ENCODE measurements at places on chromosomes 7 and 10.
A peak's percentile ranks its signal among the peaks of the same experiment; 100 is the strongest.

- DNase-seq = no peak
Observed at GRCh38 chr10:97277551-97277950, 14.9 kb downstream of the ARHGAP19 start.

GRCh38 chr7:135283959-135284638, 50.5 kb downstream of the STRA8 start:
- no peak for DNase-seq

DNA sequence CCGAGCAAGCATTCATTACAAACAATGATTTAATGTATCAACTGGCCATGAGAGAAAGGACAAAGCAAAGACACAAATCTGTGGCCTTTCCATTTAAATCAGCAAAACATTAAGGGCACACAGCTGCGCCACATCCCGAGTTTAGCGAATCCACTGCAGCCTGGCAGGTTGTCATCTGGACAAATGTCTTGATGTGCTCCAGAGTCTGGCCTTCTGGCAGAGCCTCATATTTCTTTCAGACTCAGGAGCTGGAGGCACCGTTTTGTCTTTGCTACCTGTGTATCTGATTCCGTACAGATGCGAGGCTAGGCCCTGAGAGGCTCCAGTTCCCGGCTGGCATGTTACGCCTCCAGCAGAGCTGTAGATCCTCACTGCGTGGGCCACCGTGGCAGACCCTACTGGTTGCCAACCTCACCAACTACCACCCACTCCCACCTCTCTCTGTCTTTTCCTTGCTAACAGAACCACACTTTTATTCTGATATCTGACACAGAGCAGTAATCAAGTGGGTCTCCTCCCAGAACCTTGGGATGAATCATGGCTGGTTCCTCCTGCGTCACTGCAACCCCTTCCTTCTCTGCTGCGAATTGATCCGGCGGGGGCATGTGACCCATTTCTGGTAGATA, 40.9 kb upstream of the EFCAB10 start:
- DNase-seq = no peak

DNA sequence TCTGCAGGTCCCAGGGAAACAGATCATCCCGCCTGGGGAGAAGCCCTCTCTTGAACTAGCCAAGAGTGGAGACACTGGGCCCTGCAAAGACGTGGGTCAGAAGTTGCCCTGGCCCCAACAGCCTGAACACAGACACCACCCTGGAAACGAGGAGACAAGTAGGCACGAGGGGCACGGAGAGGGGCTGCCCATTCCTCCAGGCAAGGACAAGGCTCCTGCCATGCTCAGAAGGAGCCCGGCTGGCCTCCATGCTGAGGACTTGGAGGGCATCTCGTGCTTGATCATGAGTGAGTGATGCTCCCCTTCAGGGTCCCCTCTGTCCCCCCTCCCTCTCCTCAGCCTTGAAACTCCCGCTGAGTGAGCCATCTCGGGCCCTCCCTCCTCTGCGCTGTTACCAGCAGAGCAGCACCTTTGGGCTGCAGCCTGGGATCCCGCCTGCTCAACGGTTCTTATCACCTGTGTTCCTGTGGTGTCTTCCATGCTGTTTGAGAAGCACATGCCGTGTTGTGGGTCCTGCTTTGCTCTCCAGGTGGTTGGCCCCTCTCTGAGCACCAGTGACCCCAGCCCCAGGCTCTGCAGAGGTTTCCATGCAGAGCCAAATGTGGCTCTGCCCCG, 544.3 kb downstream of the TCERG1L start:
- DNase-seq = no peak

DNA sequence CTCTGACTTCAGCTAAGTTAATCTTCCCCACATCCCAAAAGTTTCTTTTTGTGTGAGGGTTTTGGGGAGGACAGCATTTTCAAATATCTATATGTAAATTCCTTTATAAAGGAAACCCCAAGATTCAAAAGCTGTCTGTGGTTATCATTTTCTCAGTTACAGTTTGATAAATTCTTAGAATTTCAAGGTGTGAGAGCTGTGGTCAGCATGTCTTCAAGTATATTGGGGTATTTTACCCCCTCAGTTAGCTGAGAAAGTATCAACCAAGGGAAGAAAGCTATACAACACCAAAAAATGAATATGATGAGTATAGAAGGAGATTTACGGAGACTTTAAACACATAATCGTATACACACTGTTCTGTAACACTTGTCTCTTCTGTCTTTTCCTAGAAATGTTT, 109.2 kb downstream of the SND1 start:
- no peak for DNase-seq

- no peak for DNase-seq
Observed at GRCh38 chr10:73647211-73647874, 6.1 kb upstream of the MYOZ1 start.

DNA sequence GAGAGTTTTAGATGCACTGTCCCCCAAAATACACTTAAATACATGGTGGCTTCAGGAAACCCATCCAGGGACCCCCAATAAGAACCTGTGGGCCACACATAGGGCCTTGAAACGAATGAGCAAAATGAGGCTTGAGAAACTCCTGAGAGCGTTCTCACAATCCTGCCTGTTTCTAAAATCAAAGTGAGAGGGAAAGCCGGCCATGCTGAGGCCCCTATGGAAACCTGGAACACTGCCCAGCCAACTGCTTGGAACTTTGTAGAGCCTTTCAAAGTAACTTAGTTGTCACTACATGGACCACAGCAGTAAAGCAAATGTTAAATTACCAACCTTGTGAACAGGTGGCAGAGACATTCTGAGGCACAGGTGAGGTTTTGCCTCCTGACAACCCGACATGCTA, 13.4 kb downstream of the SGMS1 start:
- no peak for DNase-seq

GRCh38 chr7:2972835-2973161, 70.9 kb downstream of the CARD11 start:
- no peak for DNase-seq

GRCh38 chr7:124429923-124430322, 335.7 kb downstream of the GPR37 start:
- no peak for DNase-seq

DNA sequence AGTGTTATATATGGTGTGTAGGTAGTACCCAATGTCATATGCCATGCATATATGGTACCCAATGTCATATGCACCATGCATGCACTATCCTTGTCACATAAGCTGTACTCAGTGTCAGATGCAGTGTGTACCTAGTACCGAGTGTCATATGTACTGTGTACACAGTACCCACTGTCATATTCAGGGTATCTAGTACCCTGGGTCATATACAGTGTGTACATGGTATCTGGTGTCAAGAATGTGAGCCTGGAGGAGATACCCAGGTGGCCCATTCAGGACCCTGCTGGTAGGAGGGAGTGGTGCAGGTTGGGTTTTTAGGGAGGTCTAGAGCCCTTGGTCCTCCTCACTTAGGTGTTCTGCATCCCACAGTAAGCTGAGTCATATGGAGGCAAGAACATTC, 1.8 kb downstream of the ZMYND11 start:
- DNase-seq = peak; percentile 18

GRCh38 chr10:113718969-113719822, 32.3 kb upstream of the PLEKHS1 start:
- no peak for DNase-seq

- no peak for DNase-seq
Observed at GRCh38 chr7:15257689-15258088, 304.1 kb downstream of the AGMO start.

- no peak for DNase-seq
Observed at GRCh38 chr10:74929197-74929596, 102.8 kb downstream of the KAT6B start.

- no peak for DNase-seq
Observed at GRCh38 chr10:97396056-97396455, 5.1 kb downstream of the RRP12 start.

- no peak for DNase-seq
Observed at GRCh38 chr10:64977915-64978314, 1456.7 kb downstream of the REEP3 start.

GRCh38 chr7:84677117-84677732, 482.6 kb upstream of the SEMA3A start:
- no peak for DNase-seq

DNA sequence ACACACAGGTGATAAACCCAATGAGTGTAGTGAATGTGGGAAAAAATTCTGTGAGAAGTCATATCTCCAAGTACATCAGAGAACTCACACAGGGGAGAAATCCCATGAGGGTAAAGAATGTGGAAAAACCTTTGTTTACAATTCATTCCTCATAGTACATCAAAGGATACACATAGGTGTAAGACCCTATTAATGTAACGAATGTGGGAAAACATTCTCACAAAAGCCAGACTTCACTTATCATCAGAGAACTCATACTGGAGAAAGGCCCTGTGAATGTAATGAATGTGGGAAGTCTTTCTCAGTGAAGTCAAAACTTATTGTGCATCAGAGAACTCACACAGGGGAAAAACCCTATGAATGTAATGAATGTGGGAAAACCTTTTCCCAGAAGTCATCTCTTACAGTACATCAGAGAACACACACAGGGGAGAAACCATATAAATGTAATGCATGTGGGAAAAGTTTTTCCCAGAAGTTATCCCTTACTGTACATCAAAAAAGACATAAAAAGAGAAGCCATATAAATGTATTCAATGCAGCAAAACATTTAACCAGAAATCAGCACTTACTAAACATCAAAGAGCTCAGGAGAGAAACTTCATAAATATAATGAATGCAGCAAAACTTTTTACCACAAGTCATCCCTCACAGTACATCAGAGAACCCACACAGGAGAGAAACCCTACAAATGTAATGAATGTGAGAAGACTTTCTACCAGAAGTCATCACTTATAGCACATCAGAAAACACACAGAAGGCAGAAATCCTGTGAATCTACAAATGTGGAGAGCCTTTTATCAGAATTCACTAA, 49.8 kb downstream of the ZNF239 start:
- no peak for DNase-seq

- DNase-seq = no peak
Observed at GRCh38 chr7:29976673-29977415, 12.8 kb downstream of the SCRN1 start.

DNA sequence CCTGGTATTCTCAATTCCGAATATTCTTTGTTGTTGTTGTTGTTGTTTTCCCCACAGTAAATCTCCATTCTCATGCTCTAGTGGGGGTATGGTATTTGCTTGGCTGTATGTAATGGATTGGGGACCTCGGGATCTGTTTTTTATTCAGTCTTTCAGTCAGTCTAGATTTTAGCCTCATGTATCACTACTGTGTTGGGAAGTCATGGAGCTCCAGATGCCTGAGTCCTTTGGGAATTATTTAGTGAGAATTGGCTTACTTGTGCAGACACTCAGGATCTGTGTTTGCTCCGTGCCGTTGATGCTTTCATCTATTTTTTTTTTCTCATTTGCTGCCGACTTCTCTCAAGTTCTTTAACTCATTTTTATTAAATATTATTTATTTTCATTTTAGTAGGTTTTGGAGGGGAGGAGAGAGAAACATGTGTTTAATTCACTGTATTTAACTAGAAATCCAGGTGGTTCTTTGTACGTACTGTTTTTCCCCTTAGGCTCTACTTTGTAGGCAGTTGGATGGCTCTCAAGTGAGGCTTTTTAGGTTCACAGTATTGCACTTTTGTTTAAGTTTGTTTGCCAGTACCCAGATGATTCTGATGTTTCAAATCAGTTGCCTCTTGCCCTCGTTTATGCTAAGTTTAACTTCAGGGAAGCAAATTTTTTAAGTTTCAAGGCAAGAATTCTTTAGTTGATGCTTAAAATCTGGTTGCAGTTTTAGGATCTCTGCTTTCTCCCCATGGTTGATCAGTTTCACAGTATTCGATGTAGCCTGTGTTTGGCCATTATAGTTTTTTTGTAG, 36.9 kb downstream of the ZNRF2 start:
- no peak for DNase-seq

- DNase-seq = no peak
Observed at GRCh38 chr10:128071417-128071782, 54.8 kb downstream of the MKI67 start.

- DNase-seq = no peak
Observed at GRCh38 chr10:10094691-10095090, 923.0 kb upstream of the CELF2 start.

GRCh38 chr10:109866168-109866994, 56.9 kb downstream of the XPNPEP1 start:
- DNase-seq = no peak

DNA sequence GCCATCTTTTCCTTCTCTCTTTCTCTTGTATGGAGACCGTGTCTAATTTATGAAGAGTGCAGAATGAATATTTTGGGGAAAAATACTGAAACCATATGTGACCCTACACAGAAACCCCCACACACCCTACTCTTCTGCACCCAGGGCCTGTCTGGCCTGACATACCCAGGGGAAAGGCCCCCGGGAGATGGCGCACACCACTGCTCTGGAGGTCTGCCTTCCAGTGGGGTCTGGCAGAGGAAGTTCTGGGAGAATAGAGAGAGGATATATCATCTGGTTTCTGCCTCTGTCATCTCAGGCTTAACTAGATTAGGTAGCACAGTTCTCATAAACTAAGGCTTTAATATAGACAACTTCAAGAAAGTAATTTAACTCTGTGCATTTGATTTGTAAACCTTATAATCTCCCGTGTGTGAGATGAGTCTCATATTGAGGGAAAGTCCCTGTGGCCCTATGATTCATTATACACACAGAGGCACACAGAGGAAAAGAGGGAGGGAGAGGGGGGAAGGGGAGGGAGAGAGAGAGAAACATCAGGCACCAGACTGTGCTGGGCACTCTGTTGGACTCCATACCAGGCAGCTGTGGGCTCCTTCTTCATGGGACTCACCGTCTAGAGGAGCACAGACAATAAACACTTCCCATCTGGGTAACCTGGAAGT, 123.3 kb downstream of the AOAH start:
- DNase-seq = no peak

GRCh38 chr7:129146237-129146979, 1.9 kb downstream of the TSPAN33 start:
- no peak for DNase-seq

- DNase-seq = no peak
Observed at GRCh38 chr10:96917628-96918027, 85.5 kb downstream of the LCOR start.

DNA sequence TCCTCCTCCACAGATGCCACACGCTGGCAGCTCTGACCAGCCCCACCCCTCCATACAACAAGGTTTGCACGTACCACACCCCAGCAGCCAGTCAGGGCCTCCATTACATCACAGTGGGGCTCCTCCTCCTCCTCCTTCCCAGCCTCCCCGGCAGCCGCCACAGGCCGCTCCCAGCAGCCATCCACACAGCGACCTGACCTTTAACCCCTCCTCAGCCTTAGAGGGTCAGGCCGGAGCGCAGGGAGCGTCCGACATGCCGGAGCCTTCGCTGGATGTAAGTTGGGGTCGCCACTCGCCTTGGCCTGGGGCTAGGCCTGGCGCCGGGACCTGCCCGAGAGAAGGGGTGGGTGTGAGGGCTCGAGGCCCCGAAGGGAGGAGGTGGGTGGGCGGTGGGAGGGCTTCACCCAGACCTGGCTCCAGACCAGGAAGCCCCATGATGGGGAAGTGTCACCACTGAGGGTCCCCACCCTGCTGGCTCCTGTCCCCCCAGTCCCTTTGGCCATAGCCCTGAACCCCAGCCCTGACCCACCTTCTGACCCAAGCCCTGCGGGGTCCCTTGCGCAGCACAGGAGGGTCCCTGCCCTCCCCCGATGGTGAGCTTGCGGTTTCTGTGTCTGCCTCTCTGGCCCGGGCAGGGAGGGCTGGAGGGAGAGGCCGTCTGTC, 36.2 kb upstream of the PPIF start:
- DNase-seq = no peak

Data from T-helper 1 cell (primary cell).